ENCODE measurements at places on chromosomes 7 and 10.

GRCh38 chr10:30187010-30187409 is 127.6 kb upstream of the JCAD start:
- DNase-seq: no peak

DNA sequence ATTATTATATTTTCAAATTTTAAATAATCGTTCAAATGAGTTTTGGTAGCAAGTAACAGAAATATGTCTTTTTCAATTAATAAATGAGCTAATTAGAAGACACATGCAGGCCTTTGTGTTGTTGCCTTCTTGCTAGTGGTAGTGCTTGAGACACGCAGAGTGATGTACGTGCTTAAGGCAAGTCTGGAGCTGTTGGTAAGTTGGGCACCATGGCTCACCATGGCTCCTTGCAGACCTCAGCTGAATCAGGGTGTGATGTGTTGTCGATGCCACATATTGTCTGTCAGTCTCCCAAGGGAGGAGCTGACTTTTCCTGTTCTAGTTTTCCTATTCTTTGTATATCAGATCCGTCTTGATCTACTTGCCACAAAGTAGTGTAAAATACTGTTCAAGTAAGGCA is 8.3 kb downstream of the CDK14 start:
- DNase-seq: no peak

- no peak for DNase-seq
Measured at GRCh38 chr7:2040201-2040892, 192.4 kb downstream of the MAD1L1 start.

- no peak for DNase-seq
Measured at GRCh38 chr10:128307820-128308219, 181.6 kb upstream of the MKI67 start.

DNA sequence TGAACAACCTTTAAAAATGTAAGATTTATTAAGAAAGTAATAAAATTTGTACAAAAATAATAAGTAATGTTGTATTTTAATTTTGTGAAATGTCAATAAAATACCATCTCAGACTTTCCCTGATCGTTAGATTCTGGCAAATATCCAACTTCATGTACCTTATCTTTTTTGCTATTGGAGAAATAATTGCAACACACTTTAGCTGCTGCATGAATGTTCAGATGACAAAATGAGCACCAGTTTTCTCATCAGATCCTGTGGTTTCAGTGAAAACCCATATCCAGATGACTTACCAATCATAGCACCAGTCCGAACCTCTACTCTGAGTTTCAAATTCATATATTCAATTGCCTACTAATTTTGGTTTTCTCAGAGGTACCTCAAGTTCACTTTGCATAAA is 69.9 kb downstream of the CASD1 start:
- no peak for DNase-seq

Data from activated CD8-positive, alpha-beta T cell treated with anti-CD3 and anti-CD28 coated beads for 36 hours (primary cell).